ENCODE measurements at places on chromosomes 1 and 21.

GRCh38 chr1:156750711-156751450 lies 594 bp downstream of the HDGF start:
- DNase-seq: no peak

DNA sequence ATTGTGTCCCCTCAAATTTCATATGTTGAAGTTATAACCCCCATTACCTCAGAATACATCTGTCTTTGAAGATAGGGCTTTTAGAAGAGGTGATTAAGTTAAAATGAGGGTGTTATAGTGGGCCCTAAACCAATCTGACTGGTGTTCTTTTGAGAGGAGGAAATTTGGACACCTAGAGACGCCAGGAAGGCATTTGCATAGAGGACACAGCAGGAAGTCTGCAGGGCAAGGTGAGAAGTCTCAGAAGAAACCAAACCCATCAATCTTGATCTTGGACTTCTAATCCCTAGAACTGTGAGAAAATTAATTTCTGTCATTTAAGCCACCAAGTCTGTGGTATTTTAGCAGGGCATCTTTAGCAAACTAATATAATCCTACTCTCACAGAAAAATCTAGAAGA lies 13.0 kb downstream of the GOLPH3L start:
- DNase-seq: no peak

GRCh38 chr1:195971589-195971988 lies 636.7 kb downstream of the KCNT2 start:
- DNase-seq: no peak

DNA sequence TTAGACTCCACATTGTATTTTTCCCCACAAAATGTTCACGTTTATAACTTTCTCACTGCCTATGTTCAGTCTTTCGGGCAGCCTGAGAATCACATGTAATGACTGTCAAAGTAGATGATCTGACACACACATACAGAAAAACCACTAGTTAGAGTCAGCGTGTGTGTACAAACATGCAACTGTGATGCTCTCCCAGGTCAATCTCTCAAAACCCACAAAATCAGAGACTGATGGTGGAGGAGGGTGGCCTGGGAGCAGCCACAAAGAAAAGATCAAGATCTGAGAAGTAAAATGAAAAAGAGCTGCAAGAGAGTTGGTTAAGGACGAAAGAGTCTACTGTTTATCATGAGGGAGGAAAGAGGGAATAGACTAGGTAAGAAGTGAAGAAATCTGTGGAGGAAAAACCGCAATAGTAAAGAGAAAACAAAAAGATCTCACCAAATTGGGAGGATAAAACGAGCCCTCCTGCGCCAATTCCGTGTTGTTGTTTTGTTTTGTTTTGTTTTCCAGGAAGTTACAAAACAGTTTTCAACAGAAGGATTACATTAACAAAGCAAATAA lies 2.3 kb downstream of the EGLN1 start:
- no peak for DNase-seq

- no peak for DNase-seq
Observed at GRCh38 chr1:179818260-179818659, 59.3 kb downstream of the TOR1AIP2 start.

DNA sequence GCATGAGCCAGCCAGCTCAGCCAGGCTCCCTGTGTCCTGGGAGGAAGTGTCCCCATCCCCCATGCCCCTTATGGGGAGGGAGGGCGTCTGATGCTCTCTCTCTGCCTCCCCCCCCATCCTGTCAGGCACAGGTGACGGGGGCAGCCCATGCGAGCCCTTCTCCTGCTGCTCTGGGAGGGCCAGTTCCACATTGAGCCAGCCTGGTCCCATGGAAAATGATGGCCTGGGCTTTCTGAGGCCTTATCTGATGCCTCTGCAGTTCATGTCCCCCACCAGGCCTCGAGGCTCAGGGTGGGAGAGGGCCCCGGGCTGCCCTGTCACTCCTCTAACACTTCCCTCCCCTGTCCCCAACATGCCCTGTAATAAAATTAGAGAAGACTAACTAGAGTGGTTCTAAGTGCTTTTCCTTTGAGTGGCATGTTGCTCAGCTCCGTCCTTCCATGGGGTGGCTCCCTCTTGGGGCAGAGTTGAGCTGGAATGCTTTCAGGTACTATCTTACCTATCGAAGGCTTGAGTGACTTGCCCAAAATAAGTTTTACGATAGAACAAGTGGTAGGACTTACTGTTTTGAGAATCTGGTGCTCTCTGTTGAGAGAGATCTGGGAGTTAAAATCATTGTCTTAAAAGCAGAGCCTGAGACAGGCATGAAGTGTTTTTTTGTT lies 1.8 kb upstream of the MTFR1L start:
- no peak for DNase-seq

- DNase-seq: no peak
Observed at GRCh38 chr1:16605532-16606505, 7.5 kb downstream of the NBPF1 start.

DNA sequence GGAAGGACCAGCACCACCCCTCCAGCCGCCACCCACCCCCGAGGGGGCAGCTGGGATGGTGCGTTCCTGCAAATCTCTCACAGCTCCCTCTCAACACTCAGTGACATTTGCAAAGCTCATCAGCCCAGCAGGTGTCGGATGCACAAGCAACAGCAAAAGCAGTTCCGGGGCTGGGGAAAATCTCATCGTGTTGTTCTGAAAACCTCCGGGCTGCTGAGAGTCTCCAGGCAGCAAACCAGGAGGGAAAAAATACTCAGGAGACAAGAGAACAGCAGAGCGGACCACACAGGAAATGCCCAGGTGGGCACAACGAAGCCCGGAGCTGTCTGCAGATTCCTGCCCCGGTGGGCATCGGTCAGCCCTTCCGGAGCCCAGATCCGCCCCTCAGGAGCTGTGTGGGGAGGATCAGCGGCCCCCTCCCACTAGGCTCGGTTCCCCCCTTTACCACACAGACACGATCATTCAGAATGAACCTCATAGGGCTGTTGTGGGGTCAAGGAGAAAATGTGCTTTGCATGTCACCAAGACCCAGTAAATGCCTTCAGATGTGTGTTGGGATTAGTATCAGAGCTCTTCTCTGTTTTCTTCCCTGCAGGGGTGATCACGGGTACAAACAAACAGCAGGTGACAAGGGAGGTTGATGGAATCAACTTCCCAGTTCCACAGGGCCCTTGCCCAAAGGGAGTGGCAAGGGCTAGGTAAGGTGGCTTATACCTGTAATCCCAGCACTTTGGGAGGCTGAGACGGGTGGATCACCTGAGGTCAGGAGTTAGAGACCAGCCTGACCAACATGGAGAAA lies 127.0 kb upstream of the TIAM1 start:
- DNase-seq: no peak

DNA sequence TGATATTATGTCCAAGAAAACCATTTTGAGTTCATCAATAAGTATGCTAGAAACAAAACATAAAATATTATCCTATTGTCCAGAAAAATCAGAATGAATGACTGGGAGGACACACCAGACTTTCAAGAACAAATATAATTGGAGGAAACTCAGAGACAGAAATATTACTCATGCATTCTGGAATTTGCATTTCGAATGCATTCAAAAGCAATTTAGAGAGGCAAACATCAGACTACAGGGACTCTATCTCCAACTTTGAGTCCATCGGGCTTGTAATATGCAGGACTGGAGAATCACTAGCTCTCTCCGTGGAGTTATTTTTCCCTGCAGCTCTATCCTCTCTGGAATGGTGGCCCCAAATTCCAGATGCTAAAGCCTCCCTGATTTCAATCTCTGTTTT lies 161.8 kb downstream of the CDC42BPA start:
- DNase-seq: no peak

GRCh38 chr1:107162745-107163144 lies 21.9 kb downstream of the NTNG1 start:
- DNase-seq: no peak

GRCh38 chr1:12477936-12478611 lies 139.9 kb downstream of the DHRS3 start:
- no peak for DNase-seq

DNA sequence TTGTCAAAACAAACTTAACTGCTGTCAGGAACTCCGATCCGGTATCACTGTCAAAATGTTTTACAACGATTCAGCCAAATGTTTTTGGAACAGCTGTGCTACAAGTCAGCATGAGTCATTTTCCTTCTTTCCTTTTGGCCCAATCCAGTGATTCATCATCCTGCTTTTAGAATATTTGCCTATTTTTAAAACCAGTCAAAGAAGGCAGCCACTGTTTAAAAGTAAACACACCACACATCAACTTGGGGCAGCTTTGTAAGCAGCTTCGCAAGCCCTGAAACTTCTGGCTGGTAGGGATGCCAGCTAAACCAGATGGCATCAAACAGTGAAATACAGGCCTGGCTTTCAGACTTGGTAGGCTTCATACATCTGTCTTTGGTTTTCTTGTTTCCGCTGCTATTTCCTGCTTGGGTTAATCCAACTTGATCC lies 14.9 kb downstream of the MAP3K7CL start:
- no peak for DNase-seq

DNA sequence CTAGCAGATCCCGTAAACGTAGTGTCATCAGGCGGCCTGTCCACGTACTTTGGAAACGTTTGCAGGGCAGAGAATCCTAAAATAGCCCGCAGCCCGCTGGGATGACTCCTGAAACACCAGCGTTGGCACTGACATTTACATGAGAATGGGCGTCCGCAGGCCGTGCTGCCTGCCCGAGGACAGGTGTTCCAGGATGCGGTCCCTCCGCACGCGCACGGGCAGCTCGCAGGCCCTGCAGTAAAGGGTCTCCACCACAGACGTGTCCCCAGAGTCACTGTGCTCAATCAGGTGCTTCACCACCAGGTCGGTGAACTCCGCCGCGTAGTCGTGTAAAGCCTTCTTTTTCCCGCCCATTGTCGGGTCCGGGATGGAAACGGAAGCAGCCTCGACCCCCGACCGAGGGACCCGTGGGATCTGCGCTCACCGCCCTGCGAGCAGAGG lies 5.8 kb upstream of the CCDC27 start:
- DNase-seq: no peak

GRCh38 chr1:178629252-178630154 lies 95.5 kb upstream of the RALGPS2 start:
- DNase-seq: no peak

GRCh38 chr1:191913260-191913977 lies 244.8 kb upstream of the RGS18 start:
- DNase-seq: no peak

GRCh38 chr1:5005171-5005570 lies 350.8 kb downstream of the AJAP1 start:
- no peak for DNase-seq

- DNase-seq: no peak
Observed at GRCh38 chr21:44612029-44612486, at the start of gene KRTAP10-8. Gene KRTAP10-8, plus strand, starts transcription at chr21:44612079. Its CDS starts 22 bp downstream, at chr21:44612101.

GRCh38 chr1:215084621-215085020 lies 2.1 kb downstream of the KCNK2 start:
- DNase-seq: no peak

- peak; percentile 85 for DNase-seq
Observed at GRCh38 chr21:33588485-33589335, at the start of gene DONSON. Gene DONSON, minus strand, starts transcription at chr21:33588684. Its CDS starts 43 bp downstream, at chr21:33588641.
